NT2/D1 (cell line): ENCODE measurements at places on chromosomes 6 and 20.
A peak's percentile ranks its signal among the peaks of the same experiment; 100 is the strongest.

DNA sequence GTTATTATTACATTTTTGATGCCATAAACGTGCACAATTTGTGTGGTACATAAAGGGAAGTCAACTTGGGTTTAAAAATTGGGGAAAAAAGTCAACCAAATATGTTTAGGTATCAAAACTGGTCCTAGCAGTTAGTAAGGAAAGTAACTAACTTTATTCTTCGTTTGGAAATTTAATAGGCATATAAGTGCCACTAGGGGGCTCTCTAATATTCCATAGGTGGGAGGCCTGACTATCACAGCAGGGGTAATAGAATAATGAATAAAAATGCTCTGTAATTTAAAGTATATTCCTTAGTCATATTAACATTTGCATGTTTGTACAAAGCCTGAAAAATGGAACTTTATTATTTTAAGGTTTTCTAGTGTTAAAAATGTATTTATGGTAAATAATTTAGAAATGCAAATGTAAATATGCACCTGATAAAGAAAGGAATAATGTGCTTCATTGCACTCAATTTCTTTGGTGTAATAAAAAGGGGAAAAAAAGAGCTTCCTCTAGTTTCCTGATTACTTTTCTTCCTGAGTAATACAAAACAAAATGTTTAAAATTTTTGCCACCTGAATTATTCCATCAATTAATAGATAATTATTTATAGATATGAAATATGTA lies 125.7 kb upstream of the HDAC2 start:
- peak; percentile 9 for DNase-seq

DNA sequence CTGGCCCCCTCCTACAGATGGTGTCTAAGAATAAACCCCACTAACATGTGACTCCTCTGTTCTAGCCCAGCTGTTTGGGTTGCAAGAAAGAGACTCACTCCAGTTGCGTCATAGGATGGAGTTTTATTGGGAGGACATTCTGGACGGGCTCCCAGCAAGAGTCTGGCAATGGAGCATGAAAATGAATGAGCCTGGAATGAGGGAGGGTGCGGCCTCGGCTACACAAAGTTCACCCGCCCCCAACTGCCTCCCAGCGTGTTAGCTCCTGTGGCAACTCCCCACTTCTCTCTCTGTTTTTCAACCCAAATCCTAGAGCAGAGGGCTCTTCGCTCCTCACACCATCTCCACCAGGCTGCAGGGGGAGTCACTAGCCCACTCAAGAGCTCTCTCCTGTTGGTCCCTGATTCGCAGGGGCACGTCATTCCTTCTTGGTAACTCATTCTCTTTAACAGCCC lies 5.1 kb upstream of the ADAM33 start:
- no peak for DNase-seq

- DNase-seq = no peak
These were observed 106.5 kb downstream of the SMLR1 start for GRCh38 chr6:130933712-130934200.

GRCh38 chr20:17066902-17067301 lies 159.9 kb upstream of the PCSK2 start:
- DNase-seq = peak; percentile 8

DNA sequence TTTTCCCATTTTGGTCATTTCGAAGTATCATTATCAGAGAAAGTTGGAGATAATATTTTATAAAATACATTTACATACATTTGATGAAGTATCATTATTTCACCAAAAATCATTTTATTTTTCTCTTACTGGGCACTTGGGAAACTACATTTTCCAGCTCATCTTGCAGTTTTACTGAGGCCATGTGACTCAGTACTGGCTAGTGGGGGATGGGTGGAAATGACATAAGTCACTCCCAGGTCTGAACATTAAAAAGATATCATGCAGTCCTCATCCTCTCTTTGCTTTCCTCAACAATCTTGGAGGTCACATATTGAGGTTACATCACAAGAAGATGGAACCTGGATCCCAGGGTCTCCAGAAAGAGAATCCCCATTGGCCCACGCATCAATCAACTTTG lies 84.1 kb downstream of the CD24 start:
- DNase-seq = no peak

DNA sequence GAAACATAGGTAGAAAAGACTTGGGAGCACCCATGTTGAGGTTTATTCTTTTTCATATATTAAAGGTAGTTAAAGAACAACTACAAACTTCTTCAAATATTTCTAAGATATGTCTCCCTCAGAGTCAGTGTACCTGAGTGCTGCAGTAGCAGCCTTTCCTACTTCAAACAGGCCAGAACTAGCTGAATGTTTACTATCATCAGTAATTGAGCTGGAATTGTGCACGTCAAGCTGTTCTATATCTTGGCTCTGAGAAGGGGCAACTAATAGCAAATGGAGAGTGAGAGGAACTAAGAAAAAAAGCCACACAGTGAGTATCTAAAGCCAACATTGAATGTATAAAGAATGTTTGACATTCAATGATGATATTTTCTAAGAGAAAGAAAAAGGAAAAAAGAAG lies 21.7 kb downstream of the MTCL3 start:
- no peak for DNase-seq

DNA sequence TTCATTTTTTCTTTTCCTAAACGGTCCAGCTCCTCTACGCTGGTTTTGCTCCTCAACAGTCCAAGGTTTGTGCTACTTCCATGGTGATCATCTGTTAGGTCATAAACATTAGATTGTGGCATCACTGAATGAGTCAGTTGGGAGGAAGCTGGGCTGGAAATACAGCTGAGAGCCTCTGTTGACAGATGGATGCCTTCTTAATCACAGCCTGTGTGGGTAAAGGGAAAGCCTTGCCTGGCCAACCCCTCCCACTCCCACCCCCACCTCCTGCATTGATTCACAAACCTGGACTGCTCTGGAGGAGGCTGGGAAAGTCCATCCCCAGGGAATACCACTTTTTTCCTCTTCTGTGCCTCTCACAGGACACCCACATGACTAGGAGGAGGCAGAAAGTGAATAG lies 180.6 kb upstream of the CCN2 start:
- peak; percentile 8 for DNase-seq

- no peak for DNase-seq
These were observed 42.1 kb upstream of the MYL9 start for GRCh38 chr20:36499211-36499610.
